SK-N-SH treated with all-trans-retinoic acid at 6 μM for 48 hours (cell line): ENCODE measurements at places on chromosomes 6 and 20.

GRCh38 chr20:33663161-33664084 lies 1.3 kb downstream of the C20orf144 start:
- peak; percentile 82 for ATAC-seq

DNA sequence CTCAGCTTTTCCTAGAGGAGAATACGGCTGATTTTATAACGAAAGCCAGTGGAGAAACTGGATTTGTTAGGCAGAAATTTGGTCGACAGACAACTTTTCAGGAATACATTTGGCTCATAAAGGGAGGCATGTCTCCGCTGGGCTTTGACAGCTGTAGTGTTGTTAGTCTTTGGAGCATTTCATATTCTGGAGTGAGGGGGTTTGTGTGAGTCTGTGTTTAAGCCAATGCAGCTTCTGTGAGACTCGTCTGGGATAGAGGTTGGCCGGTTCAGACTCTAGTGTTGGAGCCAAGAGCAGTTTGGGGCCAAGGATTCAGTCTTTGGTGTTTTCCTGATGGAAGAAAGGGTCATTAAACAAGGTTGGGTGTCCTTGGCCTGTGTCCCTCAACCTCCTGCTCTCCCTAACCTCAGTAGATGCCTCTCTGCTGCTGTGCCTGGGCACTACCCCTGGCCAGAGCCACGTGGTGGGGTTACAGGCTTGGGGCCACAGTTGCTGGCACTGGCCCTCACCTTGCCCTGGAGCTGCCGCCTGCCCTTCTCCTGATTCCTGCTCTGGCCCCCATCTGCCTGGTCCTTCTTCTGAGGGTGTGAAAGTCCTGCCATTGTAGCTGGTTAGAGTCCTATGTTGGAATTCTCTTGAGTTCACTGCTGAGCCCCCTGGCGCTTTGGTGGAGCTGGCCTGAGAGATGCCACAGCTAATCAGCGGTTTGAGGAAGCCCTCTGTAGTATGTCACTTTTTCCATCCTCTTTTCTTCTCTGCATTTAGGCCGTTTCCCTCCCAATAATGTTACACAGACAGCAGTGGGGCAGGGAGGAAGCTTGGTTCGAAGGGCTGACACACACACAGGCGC lies 6.9 kb downstream of the PTK7 start:
- no peak for ATAC-seq

GRCh38 chr6:40948570-40948969 lies 90.5 kb downstream of the UNC5CL start:
- ATAC-seq: peak; percentile 41

- no peak for ATAC-seq
Observed at GRCh38 chr6:80340280-80340679, 233.8 kb downstream of the BCKDHB start.

- ATAC-seq: no peak
Observed at GRCh38 chr20:19463597-19463996, 251.2 kb downstream of the SLC24A3 start.

DNA sequence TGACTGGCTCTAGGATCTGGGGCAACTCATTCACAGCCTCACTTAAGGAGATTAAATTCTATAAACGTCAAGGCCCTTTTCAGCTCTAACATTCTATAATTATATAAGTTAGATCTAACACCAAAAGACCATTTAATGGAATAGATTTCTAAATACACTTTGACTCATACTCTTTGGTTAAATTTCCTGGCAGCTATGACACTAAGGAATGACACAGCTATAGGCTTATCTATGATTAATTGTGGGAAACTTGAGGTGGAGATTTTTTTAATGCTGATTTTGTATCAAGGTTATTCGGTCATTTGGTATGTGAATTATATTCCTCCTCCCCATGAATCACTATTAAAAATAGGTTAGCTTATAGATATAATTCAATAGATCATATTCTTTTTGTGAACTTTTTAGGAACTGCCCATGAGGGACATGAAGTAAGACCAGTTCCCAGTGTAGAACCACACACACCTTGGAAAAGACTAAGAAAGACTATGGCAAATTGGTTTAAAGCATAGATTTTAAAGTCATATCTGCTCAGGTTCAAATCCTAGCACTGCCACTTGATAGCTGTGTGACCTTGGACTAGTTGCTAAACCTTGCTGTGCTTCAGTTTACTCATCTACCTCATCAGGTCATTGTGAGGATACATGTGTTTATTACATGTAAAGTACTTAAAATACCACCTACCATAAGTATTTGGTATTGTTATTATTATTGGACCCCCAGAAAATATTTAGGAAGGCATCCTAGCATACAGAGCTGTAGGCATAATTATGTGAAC lies 116.0 kb downstream of the CRYBG1 start:
- ATAC-seq: no peak; the same call in 2 of the 3 replicates

DNA sequence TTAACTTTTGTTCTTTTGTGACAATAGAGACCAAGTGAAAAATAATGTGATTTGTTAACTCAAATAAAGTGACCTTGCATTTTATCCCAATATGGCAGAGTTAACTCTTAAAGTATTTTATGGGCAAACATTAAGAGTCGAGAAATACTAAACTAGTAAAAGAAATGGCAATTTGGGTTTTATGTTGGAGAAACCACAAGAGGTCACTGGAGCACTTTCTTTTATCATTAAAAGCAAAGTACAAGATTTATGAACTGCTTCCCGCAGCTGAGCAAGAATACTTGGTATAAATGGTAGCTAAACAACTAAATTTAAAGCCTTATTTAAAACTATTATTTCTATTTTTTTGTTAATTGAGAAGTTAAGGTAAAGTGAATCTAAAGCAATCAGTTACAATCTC lies 33.5 kb upstream of the MCM9 start:
- ATAC-seq: peak; percentile 66; the same call in 2 of the 3 replicates

GRCh38 chr6:4645713-4646360 lies 130.4 kb upstream of the CDYL start:
- ATAC-seq: no peak

- no peak for ATAC-seq
Observed at GRCh38 chr6:138493413-138493812, 5.9 kb downstream of the NHSL1 start.

DNA sequence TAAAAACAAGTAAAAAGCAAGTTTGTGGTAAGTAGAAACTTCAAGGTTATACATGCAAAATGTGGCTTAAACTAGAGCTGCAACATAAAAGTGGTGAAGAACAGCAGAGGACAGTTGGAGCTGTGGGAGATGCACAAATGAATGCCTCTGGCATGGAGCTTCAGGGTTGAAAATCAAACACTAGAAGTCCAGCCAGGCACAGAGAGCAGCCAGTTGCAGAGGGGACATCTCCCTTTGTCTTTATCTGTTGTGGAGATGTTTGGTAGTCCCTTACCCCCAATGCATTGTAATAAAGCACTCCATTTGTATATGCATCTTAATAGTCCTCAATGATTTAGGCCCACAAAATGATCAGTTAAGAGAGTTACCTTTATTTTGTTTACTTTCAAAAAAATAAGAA lies 73.1 kb upstream of the C20orf144 start:
- ATAC-seq: no peak

DNA sequence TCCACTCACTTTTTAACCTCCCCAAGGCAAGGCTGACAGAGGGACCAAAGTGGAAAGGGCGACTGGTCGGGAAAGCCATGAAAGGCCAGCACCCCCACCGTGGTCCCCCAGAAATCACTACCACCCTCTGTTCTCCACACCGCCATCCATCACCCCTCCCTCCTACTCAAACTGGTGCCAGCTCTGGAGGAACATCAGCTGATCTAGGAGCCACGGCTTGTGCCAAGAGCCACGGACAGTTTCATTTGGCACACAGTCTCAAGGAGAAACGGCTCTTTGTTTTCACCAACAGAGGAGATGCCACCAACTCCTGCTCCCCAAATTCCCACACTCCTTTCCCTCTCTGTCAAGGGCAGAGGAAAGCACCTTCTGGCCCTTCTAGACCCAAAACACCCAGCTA lies 26.0 kb downstream of the TBC1D7 start:
- ATAC-seq: no peak
